ENCODE measurements at places on chromosomes 1 and 21.
A peak's percentile ranks its signal among the peaks of the same experiment; 100 is the strongest.

- no peak for DNase-seq
Observed at GRCh38 chr1:223374064-223374610, 10.2 kb upstream of the SUSD4 start.

DNA sequence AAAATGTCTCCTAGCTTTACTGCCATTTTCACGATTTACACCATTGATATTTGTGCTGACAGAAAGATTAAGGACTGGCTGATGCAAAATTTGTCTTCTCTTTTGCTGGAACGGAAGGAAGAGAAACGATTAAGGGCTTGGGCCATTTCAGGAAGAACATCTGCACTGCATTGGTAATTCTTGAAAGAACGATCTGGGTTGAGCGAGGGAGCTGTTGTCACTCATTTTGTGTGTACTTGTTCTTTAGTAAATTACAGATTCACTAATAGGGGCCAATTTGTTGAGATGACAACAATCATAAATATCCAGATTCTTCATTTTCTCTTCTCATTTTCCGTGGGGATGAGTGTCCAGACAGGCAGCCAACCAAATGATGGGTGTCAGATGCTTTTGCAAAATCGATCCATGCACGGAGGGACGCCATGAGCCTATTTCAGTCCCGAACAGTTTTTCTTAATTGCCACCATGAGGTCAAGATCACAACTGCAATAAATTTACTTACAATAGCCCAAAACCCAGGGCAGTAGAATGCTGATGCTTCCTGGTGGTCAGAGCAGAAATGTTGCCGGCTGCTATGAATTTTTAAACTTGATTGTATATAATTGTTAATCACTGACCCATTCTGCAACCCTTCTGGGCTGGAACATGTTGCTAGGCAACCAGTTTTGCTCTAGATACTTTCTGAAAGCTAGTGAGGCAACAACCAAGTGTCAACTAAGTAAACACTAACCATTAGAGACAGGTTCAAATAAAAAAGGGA is 132.4 kb upstream of the TIAM1 start:
- DNase-seq: no peak

GRCh38 chr1:18778437-18778836 is 81.0 kb downstream of the TAS1R2 start:
- no peak for DNase-seq

DNA sequence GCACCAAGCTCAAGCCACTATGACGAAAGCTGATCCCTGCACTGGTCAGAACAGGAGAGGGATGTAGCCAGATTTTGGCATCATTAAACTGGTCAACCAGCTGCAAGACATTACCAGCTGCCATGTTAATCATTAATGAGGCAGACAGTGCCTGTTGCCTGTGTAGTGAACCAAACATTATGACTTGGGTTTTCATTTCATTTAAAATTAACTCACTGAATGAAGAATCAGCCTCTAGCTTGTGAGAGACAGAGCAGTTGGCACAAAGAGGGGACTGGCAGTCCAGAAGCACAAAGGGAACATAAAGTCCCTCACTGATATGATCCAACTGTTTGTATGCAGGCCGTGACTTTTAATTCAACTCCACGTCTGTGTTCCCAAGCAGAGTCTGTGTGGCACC is 318.9 kb downstream of the SEC16B start:
- DNase-seq: no peak

- no peak for DNase-seq
Observed at GRCh38 chr1:221030990-221031389, 151.7 kb downstream of the HLX start.

DNA sequence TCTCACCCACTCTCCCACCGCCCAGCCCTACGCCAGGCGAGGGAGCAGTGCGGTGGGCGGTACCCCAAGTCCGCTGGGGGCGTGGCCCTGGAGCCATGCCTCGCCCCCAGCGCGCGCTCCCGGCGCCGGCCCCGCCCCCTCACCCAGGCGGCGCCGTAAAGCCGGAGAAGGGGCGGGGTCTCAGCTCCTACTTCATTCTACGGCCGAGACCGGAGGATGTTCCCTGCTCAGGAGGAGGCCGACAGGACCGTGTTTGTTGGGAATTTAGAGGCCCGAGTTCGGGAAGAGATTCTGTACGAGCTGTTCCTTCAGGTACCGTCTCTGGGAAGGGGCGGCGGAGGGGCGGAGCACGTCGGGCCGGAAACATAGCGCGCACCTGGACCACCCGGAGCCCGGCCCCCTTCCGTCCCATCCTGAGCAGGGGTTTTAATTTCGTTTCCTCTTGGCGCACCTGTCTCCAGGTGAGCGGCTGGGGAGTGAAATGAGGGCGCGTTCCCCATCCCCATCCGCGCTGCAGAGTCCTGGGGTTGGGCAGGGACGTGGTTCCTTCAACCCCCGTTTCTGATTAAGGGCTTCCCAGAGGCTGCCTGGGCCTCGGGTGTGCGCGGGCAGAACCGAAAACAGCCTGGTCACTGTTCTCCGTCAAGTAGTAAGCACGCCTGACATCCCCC is at the start of gene RBM11:
RBM11 (plus strand) TSS at position 187 of the 671 bp plus-strand sequence; CDS start at position 217, 30 bp downstream.
- peak; percentile 86 for DNase-seq

DNA sequence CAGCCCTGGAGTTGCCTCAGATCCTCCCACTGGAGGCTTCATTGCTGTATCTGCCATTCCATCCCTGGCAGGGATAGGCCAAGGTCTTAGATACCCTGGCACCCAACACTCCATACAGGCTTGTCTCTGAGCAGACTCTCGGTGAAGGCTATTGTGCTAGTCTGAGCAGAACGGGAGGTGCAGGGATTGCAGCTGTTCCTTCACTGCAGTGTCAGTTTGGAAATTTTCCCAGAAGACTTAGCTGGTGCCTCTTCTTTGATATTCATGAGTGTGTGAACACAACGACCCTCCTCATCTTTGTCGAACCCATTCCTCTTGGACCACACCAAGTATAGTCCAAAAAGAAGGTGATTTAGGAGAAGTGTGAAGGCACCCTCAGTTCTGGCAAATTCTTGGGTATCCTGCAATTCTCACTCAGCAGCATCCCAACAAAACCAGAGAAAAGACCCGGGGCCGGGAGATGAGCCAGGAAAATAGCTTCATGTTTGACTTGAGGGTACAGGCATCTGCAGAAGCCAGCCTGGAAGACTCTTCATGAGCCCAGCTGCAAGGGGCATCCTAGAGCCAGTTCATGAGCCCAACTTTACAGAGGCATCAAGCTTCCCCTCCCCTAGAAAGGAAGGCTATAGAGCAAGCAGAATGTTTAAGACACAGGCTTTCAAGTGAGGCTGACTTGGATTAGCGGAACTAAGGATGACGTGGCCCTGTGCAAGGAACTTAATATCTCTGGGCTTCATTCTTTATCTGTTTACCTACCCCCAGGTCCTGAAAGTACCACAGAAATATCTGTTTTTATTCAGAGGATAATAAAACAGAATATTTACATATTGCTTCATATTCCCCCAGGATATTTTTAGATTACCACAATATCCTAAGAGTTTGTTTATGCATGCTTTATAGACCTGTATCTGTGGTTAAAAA is 38.8 kb upstream of the HAO2 start:
- no peak for DNase-seq

DNA sequence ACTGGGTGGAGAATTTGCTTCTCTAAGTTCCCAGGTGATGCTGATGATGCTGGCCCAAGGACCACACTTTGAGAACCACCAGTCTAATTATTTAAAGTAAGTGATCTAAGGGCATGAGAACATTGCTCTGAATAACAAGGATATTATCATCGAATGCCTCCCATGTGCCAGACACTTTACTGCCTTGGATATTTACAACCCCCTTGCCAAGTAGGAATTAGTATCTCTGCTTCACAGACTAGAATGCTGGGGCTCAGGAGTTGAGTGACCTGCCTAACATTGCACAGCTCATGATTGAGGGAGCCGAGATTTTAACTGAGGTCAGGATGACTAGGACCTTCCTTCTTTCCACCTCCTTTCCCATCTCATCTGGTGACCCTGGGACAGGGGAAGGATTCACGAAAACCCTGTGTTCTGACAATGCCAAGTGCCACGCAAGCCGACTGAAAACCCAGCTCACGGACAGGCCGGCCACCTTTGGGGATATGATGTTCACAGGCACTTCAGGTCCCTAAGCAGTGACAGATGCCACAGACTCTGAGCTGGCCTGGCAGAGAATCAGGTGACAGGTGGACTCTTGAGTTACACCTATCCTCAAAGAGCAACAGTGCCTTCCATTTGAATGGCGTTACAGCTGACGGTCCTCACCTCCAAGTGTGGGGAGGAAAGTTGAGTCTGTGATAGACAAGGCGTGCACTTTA is 230.7 kb downstream of the TOMM20 start:
- DNase-seq: no peak

DNA sequence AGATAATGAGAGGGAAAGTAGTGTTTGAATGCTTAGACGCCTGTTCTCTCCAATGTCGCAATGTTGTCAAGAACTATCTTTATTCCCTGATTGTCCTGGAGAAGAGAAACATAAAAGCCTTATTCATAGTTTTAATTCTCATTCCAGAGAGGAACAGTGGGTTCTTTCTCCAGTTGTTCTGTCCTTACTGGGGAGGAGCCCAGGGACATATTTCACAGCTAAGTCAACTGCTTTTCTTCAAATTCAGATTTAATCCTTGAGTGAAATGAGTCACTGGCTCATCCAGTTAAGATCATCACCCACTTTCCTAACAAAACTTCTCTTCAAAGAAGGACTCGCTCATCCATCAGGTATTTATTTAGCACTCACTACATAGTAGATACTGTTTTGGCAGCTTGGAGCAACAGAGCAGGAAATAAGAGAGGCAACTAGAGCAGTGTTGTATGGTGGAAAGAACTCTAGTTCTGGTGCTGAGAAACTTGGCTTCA is 365.7 kb upstream of the USP24 start:
- DNase-seq: no peak

GRCh38 chr1:187568067-187568466 is 739.3 kb downstream of the PLA2G4A start:
- DNase-seq: no peak

GRCh38 chr1:31545927-31546540 is 30.3 kb upstream of the TINAGL1 start:
- no peak for DNase-seq

DNA sequence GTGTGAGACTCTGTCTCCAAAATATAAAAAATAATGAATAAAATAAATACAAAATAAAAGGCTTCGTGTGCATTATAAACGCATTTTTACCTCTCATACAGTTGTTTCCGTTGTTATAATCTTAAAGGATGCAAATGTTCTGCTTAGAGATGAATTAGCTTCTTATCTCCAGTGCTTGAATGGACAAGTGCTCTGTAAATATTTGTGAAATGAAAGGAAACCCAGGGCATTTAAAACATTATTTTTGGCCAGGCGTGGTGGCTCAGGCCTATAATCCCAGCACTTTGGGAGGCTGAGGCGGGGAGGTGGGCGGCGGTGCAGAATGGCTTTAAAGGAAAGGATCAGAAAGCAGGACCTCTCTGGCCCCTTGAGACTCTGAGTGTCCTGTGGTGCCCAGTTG is 94.5 kb downstream of the HUNK start:
- no peak for DNase-seq

DNA sequence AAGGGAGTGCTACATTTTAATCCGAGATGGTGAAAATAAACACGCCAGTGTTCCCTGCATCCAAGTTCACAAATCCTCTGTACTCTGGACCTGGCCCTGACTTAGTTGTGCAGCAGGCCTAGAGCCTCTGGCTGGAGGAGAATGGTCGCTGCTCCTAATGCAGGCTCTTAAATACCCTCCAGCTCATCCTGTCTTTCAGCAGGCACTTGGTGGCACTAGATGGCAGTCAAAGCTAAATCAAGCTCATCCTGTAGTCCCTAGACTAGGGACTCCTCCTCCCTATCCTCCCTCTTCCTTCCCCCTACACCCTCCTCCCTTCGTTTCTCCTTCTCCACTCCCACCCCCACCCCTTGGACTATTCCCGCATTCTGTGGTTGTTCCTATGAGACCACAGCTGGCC is 41.6 kb upstream of the MTR start:
- no peak for DNase-seq

- DNase-seq: no peak
Observed at GRCh38 chr1:232635778-232636356, 5.9 kb upstream of the SIPA1L2 start.

GRCh38 chr1:109932679-109933078 is 22.0 kb downstream of the CSF1 start:
- no peak for DNase-seq

DNA sequence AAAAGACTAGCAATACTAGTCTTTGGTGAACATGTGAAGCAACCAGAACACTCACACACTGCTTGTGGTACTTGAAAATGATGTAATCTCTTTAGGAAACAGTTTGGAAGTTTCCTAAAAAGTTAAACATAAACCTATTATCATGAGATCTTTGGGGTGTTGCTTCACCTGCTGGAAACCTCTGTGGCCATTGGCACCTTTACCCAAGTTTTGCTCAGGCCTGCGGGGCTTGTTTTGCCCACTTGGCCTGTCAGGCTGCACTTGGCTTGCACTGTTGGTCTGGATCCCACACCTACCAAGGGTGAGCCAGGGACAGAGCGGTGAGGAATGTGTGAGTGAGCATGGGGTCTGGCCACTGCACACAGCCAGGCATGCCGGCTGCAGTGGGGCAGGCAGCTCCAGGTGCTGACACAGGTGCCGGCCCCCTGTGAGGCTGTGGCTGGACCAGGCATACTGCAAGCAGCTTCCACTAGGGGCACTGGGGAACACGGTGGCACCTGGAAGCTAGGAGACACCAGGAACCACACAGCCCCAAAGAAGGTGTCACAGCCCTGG is 14.4 kb upstream of the FNBP1L start:
- no peak for DNase-seq

- no peak for DNase-seq
Observed at GRCh38 chr1:201444792-201445191, 23.3 kb upstream of the TNNI1 start.

DNA sequence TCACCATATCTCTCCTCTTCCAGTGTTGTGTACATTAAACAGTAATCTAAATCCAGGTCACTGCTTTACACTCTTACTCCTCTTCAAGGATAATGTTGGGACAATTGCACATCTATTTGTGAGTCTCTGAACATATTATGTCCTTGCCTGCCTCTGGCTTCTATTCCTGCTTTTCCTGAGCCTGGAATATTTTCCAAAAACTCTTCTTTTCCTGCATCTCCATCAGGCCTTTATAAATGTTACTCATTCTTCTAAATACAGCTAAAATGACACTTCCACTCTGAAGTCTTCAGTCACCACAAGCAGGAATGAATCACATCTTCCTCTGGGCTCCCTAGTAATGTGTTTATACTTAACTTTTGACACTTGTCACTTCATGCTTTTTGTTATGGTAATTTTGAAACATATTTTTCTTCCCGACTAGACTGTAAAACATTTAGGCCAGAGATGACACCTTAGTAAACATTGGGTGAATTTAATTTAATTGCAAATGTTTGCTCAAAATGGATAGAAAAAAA is 396.0 kb downstream of the LRRIQ3 start:
- no peak for DNase-seq

DNA sequence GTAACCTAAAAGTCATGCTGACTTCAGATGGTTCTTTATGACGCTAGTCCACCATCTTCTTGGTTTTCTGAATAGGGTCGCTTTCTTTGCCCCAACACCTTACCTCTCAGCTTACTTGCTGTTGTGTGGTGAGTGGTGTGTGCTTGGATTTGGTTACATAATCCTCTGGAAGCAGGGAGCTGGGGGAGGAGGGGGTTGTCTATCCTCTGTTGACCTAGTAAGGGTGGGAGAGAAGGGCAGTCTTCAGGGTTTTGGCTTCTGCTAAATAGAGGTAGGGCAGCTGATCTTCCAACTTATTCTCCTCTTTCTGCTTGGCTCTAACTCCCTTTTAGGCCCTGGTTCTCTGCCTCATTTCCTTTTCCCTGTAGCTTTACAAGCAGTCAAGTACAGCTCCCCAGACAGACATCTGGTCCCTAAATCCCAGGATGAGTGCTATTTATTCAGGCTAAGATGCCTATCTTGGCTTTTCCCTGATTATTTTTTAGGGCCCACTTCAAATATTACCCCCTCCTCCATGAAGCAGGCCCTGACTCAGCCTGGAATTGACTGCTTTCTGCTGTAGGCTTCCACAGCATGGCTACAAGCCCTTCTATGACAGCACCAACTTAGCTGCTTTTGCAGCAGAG is 6.4 kb upstream of the REN start:
- DNase-seq: no peak

Data from stimulated activated naive CD8-positive, alpha-beta T cell treated with anti-CD3 and anti-CD28 coated beads, Interleukin-15, Interleukin-2, amounts not matched to agents 100 U/mL and 50 U/mL, for 24 hours (primary cell).